SK-N-SH (cell line): ENCODE measurements at places on chromosomes 12 and 14. TPM values are rescaled to one million over a fixed set of nuclear protein-coding genes. Genes with fewer than 3 reads are reported as not detected.
A peak's percentile ranks its signal among the peaks of the same experiment; 100 is the strongest.

DNA sequence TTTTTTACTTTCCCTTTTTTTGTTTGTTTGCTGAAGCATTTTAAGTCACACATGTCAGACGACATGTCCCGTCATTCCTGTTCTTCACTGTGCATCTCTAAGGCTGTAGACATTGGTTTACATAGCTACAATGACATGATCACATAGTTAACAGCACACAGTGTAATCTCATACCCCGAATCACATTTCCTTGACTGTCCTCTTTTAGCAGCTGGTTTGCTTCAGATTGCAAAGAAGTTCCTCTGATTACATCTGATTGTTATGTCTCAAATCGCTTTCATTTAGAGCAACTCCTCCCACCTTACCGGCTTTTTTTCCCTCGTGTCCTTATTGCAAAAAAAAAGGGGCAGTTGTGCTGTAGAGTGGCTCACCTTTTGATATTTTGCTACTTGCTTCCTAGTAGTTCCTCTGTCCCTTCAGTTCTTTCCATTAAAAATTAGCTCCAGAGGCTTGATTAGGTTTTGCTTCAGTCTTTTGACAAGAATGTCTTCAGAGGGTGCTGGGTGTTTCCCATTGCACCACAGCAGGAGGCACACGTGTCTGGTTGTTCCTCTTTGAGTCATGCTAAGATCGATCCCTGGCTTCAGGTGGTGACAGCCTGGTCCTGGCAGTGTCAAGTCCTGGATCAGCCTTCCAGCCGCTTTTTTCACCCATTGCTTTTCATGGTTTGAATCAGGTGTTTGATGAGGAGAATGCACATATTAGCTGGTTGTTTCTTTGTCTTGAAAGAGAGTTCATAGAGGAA is 35.0 kb downstream of the ZNF664 start:
- no peak overlapping the region for H3K27ac ChIP-seq
- H3K4me3 ChIP-seq, result no peak overlapping the region
- H3K4me1 ChIP-seq, result no peaks in the 10 kb centered on the region
- DNase-seq, result no peak

- peak overlapping the region; percentile 92 for H3K27ac ChIP-seq
- no peaks in the 10 kb centered on the region for H3K27me3 ChIP-seq
- H3K36me3 ChIP-seq, result peaks cover 12% of the 10 kb centered on the region
- peaks cover 37% of the 10 kb centered on the region for H3K4me1 ChIP-seq
- DNase-seq, result peak; percentile 73
Measured at GRCh38 chr14:101962503-101962874, 1.9 kb upstream of the DYNC1H1 start.

GRCh38 chr14:102805371-102805891 is 28.2 kb downstream of the TRAF3 start:
- no peaks in the 10 kb centered on the region for H3K27me3 ChIP-seq
- no peaks in the 10 kb centered on the region for H3K36me3 ChIP-seq
- no peak overlapping the region for H3K4me3 ChIP-seq
- H3K4me1 ChIP-seq, result no peaks in the 10 kb centered on the region

DNA sequence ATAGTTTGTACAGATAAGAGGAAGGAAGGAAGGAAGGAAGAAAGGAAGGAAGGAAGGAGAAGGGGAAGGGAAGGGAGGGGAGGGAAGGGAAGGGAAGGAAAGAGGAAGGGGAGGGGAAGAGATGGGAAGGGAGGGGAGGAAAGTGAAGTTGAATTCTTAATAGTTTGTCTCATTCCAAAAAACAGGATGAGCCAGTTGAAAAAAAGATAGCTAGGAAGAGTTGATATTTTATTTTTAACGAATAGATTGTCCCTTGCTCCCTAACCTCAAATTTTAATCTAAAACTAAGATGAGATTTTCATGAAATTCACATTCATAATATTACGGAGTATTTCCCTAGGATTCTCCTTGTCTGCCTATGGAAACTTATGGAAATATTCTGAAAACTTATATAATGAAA is 80.7 kb downstream of the ZFC3H1 start:
- no peaks in the 10 kb centered on the region for H3K27me3 ChIP-seq
- no peak overlapping the region for H3K27ac ChIP-seq
- no peak overlapping the region for H3K4me3 ChIP-seq
- no peak for DNase-seq

GRCh38 chr14:76541594-76542219 is 165.8 kb downstream of the ESRRB start:
- H3K4me1 ChIP-seq, result peaks cover 13% of the 10 kb centered on the region; the same call in 1 of the 2 replicates
- H3K36me3 ChIP-seq, result no peaks in the 10 kb centered on the region
- DNase-seq, result no peak
- 0 out of 2 replicates have a peak, but pooled peaks cover 10% of the 10 kb centered on the region for H3K27me3 ChIP-seq

DNA sequence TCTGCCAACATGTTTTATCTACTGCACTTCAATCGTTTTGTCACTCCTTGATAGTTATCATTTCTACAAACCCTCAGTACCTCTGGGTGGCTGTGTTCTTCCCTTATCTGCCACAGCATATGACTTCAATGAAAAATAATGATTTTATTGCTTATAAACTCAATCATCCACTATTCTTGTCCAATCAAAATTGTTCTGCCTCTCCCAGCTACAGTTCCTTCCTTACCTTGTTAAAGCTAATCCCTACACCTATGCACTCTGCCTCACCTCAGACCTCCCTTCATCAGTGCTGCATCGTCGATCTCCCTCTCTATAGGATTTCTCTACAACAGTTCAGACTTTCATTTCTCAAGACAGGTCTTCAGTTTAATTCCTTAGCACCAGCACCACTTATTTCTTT is 58.8 kb downstream of the ERGIC2 start:
- no peak overlapping the region for H3K27ac ChIP-seq
- H3K4me1 ChIP-seq, result peaks cover 7% of the 10 kb centered on the region; the same call in 1 of the 2 replicates
- DNase-seq, result no peak
- H3K4me3 ChIP-seq, result no peak overlapping the region

DNA sequence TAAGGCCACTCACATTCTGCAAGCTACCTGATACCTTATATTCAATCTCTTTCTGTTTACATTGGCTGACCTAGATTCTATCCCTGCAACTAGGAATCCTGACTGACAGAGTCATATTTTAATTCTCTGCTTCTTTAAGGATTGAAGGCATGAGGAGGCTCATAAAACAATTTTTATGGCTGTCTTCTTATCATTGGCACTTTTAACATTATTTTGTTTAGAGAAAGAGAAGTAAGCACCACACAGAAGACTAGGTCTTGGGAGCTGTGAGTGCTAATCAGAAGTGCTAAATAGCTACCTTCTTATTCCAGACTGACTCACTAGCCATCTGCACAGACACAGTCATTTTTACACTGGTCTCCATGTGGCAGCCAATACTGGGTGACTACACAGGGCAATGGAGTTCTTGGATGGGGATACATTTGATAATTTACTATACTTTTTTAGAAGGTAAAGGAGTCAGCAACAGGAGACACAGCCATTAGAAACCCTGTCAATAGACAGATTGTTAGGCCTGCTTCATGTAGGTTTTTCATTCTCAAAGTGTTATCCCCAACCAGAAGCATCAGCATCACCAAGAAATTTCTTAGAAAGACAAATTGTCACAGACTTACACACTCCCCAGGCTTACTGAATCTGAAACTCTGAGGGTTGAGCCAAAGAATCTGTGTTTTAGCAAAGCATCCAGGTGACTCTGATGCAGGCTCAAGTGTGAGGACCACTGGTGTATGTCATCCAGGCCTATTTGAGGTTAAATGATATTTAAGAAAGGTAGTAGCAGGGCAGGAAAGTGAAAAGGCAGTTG is 214.1 kb downstream of the DUSP6 start:
- H3K36me3 ChIP-seq, result no peaks in the 10 kb centered on the region
- no peaks in the 10 kb centered on the region for H3K27me3 ChIP-seq
- H3K4me1 ChIP-seq, result peaks cover 10% of the 10 kb centered on the region; the same call in 1 of the 2 replicates
- H3K4me3 ChIP-seq, result no peak overlapping the region
- no peak for DNase-seq
- no peak overlapping the region for H3K27ac ChIP-seq

- H3K4me3 ChIP-seq, result no peak overlapping the region
- DNase-seq, result no peak
- no peaks in the 10 kb centered on the region for H3K4me1 ChIP-seq
Measured at GRCh38 chr14:66284346-66284745, 201.8 kb upstream of the CCDC196 start.

DNA sequence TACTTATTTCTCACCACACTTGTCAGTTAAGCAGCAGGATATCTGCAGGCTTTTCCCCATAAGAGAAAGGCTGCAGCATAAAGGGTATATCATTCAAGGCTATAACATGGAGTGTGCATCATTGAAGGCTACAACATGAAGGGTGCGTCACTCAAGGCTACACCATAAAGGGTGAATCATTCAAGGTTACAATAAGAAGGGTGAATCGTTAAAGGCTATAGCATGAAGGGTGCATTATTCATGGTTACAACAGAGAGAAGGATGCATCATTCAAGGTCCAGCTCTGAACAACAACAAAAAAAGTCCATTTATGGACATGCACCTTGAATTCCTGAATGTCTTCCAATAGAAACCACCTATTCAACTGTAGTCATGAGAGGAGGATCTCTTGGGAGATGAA is 32.8 kb upstream of the LUM start:
- no peak overlapping the region for H3K4me3 ChIP-seq
- no peaks in the 10 kb centered on the region for H3K36me3 ChIP-seq
- H3K27ac ChIP-seq, result no peak overlapping the region
- DNase-seq, result no peak
- H3K27me3 ChIP-seq, result no peaks in the 10 kb centered on the region

GRCh38 chr12:111271674-111272418 is 97.0 kb downstream of the PHETA1 start:
- H3K36me3 ChIP-seq, result no peaks in the 10 kb centered on the region
- H3K27me3 ChIP-seq, result no peaks in the 10 kb centered on the region; the same call in 1 of the 2 replicates
- H3K4me1 ChIP-seq, result no peaks in the 10 kb centered on the region
- H3K4me3 ChIP-seq, result no peak overlapping the region

DNA sequence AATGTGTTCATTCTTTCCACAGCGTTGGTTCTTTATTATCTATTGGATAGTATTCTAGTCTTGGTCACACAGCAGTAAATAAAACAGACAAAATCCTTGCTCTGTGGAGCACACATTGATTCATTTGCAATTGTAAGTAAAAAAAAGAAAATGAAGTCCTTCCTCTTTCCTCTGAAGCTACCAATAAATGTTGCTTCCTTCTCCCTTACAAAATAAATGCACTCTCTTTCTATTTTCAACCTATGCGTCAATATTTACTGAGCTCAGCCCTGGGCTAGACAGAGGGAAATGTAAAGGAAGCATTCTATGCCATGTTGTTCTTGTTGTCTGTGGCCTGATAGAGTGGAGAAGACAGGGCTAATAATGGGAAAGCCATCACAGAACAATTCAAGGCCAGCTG is 2.9 kb downstream of the ABHD12B start:
- no peak overlapping the region for H3K27ac ChIP-seq
- H3K4me1 ChIP-seq, result no peaks in the 10 kb centered on the region
- no peak for DNase-seq
- no peak overlapping the region for H3K4me3 ChIP-seq
- H3K36me3 ChIP-seq, result no peaks in the 10 kb centered on the region

GRCh38 chr12:27814851-27815591 is 35.0 kb upstream of the MANSC4 start:
- no peak for DNase-seq
- no peak overlapping the region for H3K4me3 ChIP-seq
- no peaks in the 10 kb centered on the region for H3K4me1 ChIP-seq
- no peaks in the 10 kb centered on the region for H3K36me3 ChIP-seq

DNA sequence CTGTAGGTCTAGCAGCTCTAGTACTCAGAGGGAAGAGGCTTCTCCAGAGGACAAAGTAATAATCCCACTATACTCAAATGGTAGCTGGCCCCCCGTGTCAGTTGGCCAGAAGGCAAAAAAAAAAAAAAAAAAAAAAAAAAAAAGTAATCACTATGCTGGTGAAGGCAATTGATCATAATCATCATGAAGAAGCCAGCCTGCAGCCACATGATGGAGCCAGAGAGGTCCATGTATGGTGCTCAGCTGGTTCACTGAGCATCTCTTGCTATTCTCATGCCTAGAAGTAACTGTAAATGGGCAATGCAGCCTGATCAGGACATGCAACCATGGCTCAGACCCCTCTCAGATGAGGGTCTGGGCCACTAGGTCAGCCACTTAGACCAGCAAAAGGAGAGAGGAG is 378.8 kb downstream of the MED13L start:
- no peak for DNase-seq
- no peaks in the 10 kb centered on the region; the same call in 1 of the 2 replicates for H3K27me3 ChIP-seq
- no peaks in the 10 kb centered on the region for H3K4me1 ChIP-seq
- H3K27ac ChIP-seq, result no peak overlapping the region
- no peak overlapping the region for H3K4me3 ChIP-seq

DNA sequence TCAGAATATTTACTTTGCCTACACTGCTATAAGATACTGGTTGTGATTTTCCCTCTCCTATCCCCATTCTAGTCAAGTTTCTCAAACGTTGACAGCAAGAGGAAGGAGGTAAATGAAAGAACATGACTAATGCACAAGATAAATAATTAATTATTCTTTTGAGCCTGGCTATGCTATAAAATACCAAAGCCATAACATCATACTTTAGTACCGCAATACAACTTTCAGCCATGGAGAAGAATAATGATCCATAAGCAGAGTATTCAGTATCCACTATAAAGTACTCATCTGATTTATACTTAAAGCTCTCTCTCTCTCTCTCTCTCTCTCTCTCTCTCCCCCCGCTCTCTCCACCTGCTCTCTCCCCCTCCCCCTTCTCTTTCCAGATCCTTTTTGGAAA is 41.3 kb downstream of the TDG start:
- H3K27me3 ChIP-seq, result no peaks in the 10 kb centered on the region
- H3K4me1 ChIP-seq, result peaks cover 3% of the 10 kb centered on the region; the same call in 1 of the 2 replicates
- no peak for DNase-seq
- H3K4me3 ChIP-seq, result no peak overlapping the region
- H3K36me3 ChIP-seq, result no peaks in the 10 kb centered on the region
- H3K27ac ChIP-seq, result peak overlapping the region; percentile 70

DNA sequence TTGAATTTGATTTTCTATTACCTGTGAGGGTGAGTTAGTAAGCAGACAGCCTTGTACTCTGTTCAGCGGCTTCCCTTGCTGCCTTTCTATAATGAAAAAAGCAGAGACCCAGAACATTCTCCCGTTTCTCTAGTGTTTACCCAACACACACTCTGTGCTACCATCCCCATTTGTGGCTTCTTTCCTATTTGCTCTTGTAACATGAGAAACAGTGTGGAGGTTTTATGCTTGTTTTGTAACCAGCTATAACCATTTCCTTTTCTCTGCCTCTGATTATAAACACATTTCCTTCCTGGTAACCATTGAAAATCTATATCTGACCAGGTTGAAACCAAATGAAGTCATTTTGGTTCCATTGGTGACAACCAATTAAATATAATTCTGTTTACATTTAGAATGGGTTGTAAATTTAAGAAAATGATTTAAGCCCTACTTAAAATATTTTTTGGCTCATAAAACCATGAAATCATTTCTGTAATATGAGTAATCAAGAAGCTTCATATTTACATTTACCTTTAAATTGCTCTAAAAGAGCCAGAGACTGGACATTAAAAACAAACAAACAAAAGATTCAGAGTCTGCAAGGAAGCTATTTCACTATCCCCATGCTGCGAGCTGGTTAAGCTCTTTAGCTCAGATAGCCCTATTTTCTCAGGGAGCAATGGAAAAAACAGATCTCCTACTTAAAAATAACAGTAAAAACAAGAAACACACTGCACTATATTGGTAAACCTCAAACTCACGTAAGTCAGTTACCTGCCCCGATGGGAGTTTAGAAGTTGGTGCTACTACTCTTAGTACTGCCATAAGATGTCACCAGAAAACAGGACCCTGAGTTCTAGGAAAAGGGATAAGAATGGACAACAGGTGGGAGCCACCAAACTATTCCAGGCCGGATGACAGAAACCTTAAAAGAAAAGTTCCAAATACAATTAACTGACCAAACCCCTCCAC is 206.5 kb upstream of the EEA1 start:
- no peaks in the 10 kb centered on the region for H3K27me3 ChIP-seq
- peak overlapping the region; percentile 78 for H3K27ac ChIP-seq
- no peak for DNase-seq
- no peak overlapping the region for H3K4me3 ChIP-seq

The PAX9 gene
- polyA plus RNA-seq, result not detected in 2 replicates

The NPAS3 gene
- 4.3 and 4.5 TPM in 2 replicates for polyA plus RNA-seq

The GNB3 gene
- 12.9 and 13.8 TPM in 2 replicates for polyA plus RNA-seq

The RNASE9 gene
- polyA plus RNA-seq, result not detected in 2 replicates
